ENCODE measurements at places on chromosomes 16 and 17. TPM values are rescaled to one million over a fixed set of nuclear protein-coding genes. Genes with fewer than 3 reads are reported as not detected.

GRCh38 chr17:40072040-40072734 is 9.4 kb downstream of the THRA start:
- H3K27ac ChIP-seq = no peak overlapping the region
- H3K4me3 ChIP-seq = no peak overlapping the region
- H3K4me1 ChIP-seq = peaks cover 32% of the 10 kb centered on the region
- no peaks in the 10 kb centered on the region for H3K27me3 ChIP-seq

- H3K27ac ChIP-seq = no peak overlapping the region
- no peak overlapping the region for H3K4me3 ChIP-seq
- peaks cover 2% of the 10 kb centered on the region for H3K4me1 ChIP-seq
- H3K27me3 ChIP-seq = no peaks in the 10 kb centered on the region
Observed at GRCh38 chr17:10635290-10635689, 21.8 kb downstream of the MYH3 start.

- H3K36me3 ChIP-seq = no peaks in the 10 kb centered on the region
- H3K4me3 ChIP-seq = no peak overlapping the region
- peaks cover 1% of the 10 kb centered on the region for H3K4me1 ChIP-seq
- DNase-seq = no peak
- peaks cover 2% of the 10 kb centered on the region for H3K27me3 ChIP-seq
Observed at GRCh38 chr16:82452004-82452756, 174.6 kb upstream of the CDH13 start.

DNA sequence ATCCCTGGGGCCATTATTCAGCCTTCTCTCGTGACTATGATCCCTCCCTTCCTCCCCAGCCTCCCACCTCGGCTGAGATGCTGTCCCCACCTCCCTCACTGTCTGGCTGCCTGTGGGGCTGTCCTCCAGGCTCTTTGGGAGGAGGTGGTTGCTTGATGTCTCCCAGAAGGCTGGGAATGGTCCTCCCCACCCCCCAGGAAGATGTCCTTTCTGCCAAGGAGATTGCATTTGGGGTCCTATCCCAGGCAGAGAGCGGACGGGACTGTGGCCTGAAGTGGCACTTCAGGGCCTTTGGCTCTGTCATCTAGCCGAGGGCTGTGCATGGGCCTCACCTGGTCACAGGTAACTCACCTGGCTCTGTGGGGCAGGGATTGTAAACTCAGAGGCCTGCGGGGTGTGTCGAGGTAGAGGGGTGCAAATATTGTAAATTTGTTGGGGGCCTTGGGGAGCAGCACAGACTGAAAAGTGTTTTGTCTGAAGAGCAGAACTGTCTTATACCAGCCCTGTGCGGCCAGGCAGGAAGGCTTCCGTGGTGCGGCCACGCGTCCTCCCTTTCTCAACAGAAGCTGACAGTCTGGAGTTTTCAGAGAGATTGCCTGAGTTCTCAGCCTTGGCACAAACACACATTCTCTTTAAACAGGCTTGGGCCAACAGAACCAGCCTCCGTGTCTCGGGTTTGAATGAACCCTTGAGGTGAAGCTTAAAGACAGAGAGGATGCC is 177.9 kb downstream of the SEC14L1 start:
- no peaks in the 10 kb centered on the region for H3K36me3 ChIP-seq
- H3K4me1 ChIP-seq = peaks cover 14% of the 10 kb centered on the region
- no peak for DNase-seq
- H3K4me3 ChIP-seq = no peak overlapping the region
- H3K27ac ChIP-seq = peak overlapping the region; percentile 92
- no peaks in the 10 kb centered on the region for H3K27me3 ChIP-seq

- no peak overlapping the region for H3K4me3 ChIP-seq
- no peak for DNase-seq
- no peaks in the 10 kb centered on the region for H3K4me1 ChIP-seq
Observed at GRCh38 chr17:56099649-56100048, 53.6 kb upstream of the ANKFN1 start.

DNA sequence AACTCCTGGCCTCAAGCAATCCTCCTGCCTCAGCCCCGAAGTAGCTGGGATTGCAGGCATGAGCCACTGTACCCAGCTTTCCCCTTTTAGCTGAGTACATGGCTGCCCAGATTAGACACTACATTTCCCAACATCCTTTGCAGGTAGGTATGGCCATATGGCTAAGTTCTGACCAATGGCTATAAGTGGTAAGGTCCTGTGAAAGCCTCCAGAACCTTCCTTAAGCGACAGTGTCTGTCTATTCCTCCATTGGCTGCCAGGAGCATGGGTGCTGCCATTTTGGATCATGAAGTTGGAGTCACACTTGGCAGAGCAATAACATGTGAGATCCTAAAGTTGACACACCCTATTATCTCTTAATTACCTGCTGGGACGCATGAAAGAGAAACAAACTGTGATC is 24.4 kb upstream of the CRHR1 start:
- no peaks in the 10 kb centered on the region for H3K4me1 ChIP-seq
- H3K27me3 ChIP-seq = peaks cover 11% of the 10 kb centered on the region
- no peaks in the 10 kb centered on the region for H3K36me3 ChIP-seq
- DNase-seq = no peak

- peaks cover 2% of the 10 kb centered on the region for H3K27me3 ChIP-seq
- no peak overlapping the region for H3K4me3 ChIP-seq
- no peaks in the 10 kb centered on the region for H3K4me1 ChIP-seq
- no peaks in the 10 kb centered on the region for H3K36me3 ChIP-seq
Observed at GRCh38 chr16:78939597-78939996, 660.9 kb downstream of the MAF start.

DNA sequence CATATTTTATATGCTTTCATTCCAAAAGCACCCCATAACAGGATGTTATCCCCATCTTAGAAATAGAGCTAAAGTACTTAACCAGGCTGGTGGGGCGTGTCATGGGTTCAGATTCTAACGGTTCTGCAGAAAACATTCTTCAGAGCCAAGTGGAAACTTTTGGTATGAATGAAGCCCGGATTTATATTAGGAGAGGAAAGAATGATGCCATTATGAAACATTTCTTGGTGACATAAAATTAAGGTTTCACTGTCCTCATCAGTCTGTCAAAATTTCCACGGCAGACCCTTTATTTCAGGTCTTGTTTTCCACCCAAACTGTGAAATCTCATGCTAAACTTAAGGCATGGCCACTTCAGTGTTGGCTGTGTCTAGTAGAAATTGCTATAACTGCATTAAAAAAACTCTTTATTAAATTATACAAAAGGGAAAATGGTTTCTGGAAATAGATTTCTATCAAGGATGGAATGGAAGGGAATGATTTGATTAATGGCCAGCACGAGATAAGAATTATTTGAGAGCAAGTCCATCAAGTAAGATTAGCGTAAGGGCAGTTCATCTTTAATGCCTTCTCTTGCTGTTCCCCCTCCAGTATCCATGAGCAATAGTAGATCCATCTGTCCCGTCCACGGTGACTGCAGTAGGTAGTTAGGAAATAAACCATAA is 11.7 kb downstream of the PRKCA start:
- H3K27ac ChIP-seq = peak overlapping the region; percentile 87
- H3K4me3 ChIP-seq = peak overlapping the region; percentile 52
- H3K4me1 ChIP-seq = peaks cover 75% of the 10 kb centered on the region
- H3K27me3 ChIP-seq = no peaks in the 10 kb centered on the region

- H3K4me1 ChIP-seq = no peaks in the 10 kb centered on the region
- H3K27me3 ChIP-seq = no peaks in the 10 kb centered on the region
- no peak for DNase-seq
- H3K27ac ChIP-seq = no peak overlapping the region
- no peaks in the 10 kb centered on the region for H3K36me3 ChIP-seq
Observed at GRCh38 chr16:49356728-49357488, 16.7 kb upstream of the C16orf78 start.

GRCh38 chr16:48963306-48963705 is 318.3 kb downstream of the CBLN1 start:
- no peaks in the 10 kb centered on the region for H3K27me3 ChIP-seq
- no peak for DNase-seq
- no peaks in the 10 kb centered on the region for H3K36me3 ChIP-seq
- H3K27ac ChIP-seq = no peak overlapping the region
- H3K4me3 ChIP-seq = no peak overlapping the region
- H3K4me1 ChIP-seq = no peaks in the 10 kb centered on the region

DNA sequence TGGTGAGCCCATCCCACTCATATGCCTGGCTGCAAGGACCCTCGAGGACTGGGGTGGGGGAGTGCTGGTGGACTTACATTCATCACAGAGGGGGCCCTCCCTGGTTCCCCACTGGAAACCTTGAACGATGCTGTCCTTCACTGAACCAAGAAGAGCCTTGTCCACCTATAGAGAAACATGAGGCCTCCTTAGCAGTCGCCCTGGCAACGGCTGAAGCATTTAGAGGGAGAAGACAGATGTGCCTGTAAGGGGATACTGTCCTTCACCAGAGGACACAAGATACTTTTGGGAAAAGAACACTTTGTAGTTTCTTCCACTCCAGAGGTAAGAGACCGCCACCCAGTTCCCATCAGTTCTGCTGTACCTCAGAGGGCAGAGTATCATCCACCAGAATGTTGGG is 6.5 kb downstream of the HIGD1B start:
- no peaks in the 10 kb centered on the region for H3K27me3 ChIP-seq
- H3K27ac ChIP-seq = no peak overlapping the region
- DNase-seq = no peak
- H3K4me1 ChIP-seq = no peaks in the 10 kb centered on the region

SPNS3 gene
- total RNA-seq = 3.3 TPM

RNF112 gene
- total RNA-seq = 0.32 TPM

MYH8 gene
- total RNA-seq = not detected

TPSG1 gene
- total RNA-seq = not detected

CDR2L gene
- 2.4 TPM for total RNA-seq

SAMD14 gene
- total RNA-seq = 2.0 TPM
